NCI-H82 (cell line): ENCODE measurements at places on chromosomes 5 and 9.
A peak's percentile ranks its signal among the peaks of the same experiment; 100 is the strongest.

DNA sequence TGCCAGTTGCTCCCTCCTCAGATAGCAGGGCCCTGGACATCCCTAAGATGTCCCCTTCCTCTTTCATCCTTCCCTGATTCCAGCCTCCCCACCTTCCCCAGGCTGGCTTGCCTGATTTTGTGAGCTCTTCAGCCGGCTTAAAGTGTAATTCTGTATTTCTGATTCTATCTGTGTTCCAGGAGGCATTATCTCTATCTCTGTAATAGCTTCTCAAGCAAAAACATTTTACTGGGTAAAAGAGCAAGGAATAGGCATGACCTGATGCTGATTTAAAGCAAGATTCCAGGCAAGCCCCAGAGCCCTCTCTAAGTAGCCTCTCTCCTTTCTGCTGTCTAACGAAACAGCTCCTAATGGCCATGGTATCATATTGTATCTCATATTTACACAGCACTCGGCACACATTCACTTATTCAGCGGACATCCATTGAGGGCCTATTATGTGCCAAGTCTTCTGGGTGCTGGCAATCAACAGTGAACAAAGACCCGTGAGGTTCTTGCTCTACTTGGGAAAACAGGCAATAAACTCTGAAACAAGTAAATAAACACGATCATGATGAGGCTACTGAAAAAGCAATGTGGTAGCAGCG is 100.9 kb upstream of the MSX2 start:
- peak; percentile 24 for DNase-seq

GRCh38 chr5:67156976-67157583 is 39.5 kb downstream of the CD180 start:
- DNase-seq: peak; percentile 35

DNA sequence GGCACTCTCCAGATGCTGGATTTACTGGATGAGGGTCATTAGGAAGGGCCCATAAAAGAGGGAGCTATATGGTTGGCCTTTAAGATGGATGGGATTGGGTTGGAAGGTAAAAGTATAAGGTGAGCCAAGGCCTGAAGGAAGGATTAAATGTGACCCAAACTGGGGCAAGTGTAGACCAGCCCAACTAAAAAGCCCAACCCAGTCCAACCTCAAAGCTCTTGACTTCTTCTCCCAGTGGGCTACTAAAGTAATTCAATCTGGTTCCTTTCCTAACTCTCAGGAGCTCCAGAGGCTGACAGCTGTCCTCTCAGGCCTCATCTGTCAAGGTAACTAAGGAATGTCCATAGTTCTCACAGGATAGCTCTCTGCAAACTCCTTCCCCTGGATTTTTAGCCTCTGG is 122.2 kb upstream of the EFNA5 start:
- no peak for DNase-seq

DNA sequence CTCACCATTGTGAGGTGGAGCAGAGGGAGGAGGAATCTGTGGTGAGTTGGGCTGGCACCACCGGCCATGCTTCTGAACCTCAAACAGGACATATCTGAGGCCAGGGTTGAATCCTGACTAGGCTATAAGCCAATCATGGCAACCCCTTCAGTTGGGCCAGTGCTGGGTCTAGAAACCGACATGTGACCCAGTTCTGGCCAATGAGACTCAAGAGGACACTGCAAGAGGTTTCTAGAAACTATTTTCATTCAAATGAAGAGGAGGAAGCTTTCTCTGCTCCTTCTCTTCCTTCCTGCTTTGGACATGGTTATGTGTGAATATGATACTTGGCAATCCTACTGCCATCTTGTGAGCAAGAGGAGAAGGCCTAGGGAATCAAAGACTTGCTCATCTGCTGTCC is 417.7 kb downstream of the SEMA5A start:
- no peak for DNase-seq

GRCh38 chr5:39440192-39440957 is 15.6 kb upstream of the DAB2 start:
- no peak for DNase-seq

DNA sequence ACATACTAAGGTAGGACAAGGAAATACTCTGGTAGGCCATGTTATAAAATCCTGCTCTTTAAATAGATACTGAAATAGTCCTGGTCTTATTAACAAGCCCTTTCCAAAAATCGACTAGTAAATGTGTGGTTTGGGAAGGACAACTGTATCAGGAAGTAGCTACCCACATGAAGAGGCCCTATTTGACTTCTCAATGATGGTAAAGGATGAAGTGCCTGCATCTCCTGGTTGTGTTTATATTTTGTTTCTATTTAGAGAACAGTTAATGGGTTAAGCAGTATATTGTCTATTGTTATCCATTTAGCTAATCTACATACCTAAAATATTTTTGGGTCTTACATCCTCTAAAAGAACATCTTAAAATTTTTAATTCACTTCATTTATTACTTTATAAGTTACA is 12.5 kb downstream of the GDF9 start:
- DNase-seq: no peak

DNA sequence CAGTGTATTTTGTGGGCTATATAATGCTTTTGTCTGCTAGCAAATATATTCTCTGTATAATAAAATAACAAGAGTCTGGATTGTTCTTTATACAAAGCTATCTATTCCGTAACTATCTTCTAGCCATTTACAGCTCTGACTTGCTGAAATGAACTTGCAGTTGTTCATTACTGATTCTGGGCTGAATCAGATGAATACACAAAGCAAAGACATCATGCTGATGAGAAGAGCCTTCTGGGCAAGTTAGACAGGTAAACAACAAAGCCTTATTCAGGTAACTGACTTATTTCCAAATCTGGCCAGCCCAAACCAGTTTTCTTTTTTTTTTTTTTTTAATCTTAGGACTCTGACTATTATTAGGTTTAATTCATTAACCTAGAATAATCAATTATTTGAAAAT is 255.5 kb downstream of the KIAA0825 start:
- no peak for DNase-seq

- DNase-seq: no peak
Measured at GRCh38 chr9:18012170-18012569, 433.3 kb downstream of the SH3GL2 start.

DNA sequence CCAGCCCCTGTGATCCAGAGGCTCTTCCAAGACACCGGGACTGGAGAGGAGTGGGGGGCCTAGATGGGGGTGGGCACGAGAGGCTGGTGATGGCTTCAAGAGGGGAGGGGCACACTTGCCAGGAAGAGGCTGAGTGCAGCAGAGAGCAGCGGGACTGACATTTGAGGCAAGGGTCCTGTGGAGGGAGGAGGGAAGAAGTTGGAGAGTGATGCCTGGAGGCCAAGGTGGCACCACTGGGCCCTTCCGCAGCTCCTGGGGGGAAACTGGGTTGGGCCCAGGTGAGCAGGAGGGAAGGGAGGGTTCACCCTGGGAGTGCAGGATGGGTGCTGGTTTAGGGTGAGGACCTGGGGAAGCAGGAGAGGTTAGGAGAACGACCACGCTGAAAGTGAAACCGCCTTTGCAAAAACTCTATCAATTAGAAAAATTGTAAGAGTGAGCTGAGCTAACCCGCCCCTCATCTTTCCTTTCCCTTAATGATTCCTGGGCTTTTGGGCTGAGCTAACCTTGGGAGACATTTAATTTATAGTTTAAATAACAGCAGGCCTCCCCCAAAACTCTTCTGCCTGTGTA is 26.2 kb downstream of the ABO start:
- no peak for DNase-seq

GRCh38 chr5:56984445-56984844 is 32.5 kb upstream of the MIER3 start:
- no peak for DNase-seq

- no peak for DNase-seq
Measured at GRCh38 chr9:722388-722980, 119.0 kb upstream of the DMRT1 start.

- DNase-seq: no peak
Measured at GRCh38 chr5:52743012-52743411, 44.7 kb upstream of the ITGA1 start.

DNA sequence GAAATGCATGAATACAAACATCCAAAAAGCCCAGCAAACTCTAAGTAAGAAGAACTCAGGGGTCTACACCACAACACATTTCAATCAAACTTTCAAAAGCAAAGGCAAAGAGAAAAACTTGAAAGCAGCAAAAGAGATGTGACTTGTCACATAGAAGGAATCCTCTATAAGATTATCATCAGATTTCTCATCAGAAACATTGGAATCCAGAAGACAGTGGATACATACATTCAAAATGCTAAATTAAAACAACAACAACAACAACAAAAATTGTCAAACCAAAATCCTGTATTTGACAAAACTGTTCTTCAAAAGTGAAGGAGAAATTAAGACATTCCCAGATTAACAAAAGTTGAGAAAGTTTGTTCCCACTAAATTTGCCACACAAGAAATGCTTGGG is 362.7 kb downstream of the ZNF608 start:
- no peak for DNase-seq
